COR-L47 (cell line): ENCODE measurements at places on chromosomes 5 and 9.

GRCh38 chr9:96883922-96884321, 29.6 kb upstream of the ZNF782 start:
- no peak for DNase-seq

GRCh38 chr5:80238778-80239679, 16.8 kb downstream of the SERINC5 start:
- peak; percentile 80 for DNase-seq

GRCh38 chr5:110460837-110461236, 265.6 kb downstream of the TMEM232 start:
- DNase-seq: no peak

DNA sequence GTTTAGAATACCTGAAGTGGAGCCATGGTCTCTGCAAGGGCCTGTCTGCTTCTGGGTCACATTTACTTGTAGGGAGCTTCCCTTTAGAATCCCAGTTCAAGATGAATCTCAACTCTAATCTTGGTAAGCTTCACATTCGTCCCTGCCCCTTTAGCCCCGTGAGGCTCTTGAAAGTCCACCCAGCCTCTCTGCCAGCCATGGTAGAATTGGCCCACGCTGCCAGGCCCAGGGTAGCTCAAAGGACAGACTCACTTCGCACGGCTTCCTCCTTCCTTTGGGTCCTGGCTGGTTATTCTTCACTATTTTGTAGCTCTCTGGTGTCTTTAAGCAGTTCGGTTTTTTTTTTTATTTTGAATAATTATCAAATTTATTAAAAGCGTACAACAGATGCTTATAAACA, 28.6 kb upstream of the NKX2-5 start:
- no peak for DNase-seq

DNA sequence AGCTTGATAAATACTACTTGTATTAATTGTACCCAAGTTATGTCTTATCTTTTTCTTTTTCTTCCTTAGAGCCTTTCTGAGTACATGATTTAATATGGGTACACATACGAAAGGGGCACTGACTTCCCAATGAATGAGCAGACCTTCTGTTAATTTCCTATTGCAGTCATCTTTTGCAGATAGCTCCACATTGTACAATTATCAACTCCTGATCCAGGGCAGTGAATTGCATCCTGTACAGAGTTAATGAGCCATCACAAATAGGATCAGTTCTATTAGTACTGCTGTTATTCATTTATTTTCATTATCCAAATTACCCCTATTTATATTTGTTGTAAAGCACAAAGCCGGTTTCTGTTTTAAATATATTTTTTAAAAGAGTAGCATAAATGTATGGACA, 105.6 kb downstream of the ADAMTSL1 start:
- DNase-seq: no peak

DNA sequence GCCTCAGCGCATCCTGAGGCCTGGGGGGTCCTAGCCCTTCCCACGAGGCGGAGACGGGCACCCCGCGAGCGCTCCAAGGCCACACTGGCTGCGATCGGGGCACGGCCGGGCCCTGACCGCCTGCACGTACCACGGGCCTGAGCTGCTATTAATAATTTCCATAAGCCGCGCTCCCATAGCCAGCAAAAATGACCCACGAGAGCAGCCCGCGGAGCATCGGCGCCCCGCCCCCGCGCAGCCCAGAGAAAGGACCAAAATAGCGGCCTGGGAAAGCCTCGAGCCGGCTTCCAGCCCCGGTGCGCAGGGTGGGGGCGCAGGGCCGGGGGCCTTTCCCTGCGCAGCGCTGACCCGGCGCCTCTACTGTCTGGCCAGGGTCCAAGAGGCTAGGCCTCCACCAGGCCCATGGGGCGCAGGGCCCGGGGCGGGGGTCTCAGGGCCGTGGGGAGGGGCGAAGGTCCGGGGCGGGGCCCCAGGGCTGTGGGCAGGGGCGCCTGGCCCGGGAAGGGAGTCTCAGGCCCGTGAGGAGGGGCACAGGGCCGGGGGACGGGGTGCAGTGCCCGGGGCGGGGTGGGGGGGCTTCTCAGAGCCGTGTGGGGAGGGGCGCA, 54.4 kb downstream of the EXD3 start:
- DNase-seq: no peak

GRCh38 chr5:179620703-179621350, 2.6 kb downstream of the HNRNPH1 start:
- DNase-seq: no peak

DNA sequence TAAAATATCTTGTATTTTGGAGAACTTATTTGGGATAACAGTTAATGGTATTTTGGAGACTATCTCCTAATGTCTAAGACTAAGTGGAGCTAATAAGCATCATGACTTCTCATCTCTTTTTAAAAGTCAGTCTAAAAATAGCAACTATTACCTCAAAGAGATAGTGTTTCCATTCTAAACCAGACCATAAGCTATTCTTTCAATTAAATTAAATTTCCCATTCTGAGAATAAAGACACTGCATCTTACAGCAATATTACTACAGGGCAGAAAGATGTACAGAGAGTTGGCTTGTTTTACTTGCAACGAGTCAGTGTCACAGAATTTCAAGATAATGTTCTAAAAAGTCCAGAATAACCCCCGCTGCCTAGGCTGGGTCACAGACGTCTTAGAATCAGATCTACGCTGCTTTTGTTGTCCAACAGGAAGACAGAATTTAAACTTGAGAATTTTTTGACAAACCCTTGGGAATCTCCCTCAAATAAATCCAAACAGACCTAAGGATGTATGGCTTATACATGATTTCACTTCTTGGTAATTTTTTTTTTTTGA, 98.9 kb downstream of the USP20 start:
- no peak for DNase-seq

DNA sequence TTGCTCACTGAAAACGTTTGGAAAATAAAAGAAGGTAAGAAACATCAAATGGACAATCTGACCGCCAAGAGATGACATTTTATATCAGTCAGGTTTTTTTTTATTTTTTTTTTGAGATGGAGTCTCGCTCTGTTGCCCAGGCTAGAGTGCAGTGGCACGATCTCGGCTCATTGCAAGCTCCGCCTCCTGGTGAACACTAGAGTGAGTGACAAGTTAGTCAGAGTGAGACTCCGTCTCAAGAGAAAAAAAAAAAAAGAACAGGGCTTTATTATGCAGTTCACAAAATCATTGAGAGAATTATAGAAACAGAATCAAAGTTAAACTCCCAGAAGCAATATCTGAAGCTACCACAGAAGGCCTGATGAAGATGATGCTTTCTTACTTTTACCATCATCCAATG, 70.1 kb downstream of the DTWD2 start:
- no peak for DNase-seq

GRCh38 chr5:17330386-17330785, 113.0 kb downstream of the BASP1 start:
- no peak for DNase-seq

DNA sequence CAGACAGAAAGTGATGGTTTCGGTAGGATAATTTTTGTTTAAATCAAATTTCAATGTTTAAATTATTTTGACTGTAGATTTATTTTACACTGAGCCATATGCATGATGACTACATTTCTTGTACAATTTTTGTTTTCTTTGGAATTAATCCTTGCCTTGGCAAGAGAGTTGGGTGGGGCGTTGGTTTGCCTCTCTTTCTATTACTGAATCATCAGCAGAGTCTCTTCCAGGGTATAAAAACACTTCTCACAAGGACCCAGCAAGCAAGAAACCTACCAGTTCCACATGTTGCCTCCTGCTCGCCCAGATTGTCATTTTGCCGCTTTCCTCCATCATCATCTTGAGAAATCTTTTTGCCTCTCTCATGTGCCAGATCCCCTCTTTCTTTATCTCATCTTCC, 455.0 kb upstream of the DMAC1 start:
- DNase-seq: no peak

DNA sequence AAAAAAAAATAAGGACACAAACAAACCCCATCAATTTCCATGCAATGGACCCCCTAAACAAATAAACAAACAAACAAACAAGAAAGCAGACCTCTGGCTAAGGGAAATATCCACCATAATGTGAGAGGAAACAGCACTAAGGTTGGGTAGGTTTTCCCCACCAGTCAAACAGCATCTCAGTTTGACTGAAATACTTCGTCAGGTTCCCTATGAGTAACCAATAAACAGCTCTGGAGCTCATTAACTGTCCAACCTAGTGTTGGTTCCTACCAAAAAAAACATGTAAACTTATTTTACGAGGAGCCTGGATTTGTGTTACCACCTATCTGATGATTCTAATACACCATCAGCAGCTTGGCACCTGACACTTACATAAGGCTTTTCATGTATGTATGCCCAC, 198.5 kb upstream of the TARS1 start:
- no peak for DNase-seq

DNA sequence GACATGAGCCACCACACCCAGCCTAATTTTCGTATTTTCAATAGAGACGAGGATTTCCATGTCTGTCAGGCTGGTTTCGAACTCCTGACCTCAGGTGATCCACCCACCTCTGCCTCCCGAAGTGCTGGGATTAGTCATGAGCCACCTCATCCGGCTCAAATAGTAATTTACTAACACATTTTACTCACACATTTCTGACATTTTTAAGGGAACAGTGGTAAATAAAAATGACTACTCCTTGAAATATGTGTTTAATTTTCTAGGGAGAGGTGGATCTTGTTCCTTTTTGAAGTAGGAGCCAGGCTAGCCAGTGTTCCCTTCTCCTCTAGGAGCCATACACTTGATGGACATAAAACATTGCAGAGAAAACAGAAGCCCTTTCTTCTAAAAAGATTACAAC, 55.2 kb upstream of the ERBIN start:
- no peak for DNase-seq

DNA sequence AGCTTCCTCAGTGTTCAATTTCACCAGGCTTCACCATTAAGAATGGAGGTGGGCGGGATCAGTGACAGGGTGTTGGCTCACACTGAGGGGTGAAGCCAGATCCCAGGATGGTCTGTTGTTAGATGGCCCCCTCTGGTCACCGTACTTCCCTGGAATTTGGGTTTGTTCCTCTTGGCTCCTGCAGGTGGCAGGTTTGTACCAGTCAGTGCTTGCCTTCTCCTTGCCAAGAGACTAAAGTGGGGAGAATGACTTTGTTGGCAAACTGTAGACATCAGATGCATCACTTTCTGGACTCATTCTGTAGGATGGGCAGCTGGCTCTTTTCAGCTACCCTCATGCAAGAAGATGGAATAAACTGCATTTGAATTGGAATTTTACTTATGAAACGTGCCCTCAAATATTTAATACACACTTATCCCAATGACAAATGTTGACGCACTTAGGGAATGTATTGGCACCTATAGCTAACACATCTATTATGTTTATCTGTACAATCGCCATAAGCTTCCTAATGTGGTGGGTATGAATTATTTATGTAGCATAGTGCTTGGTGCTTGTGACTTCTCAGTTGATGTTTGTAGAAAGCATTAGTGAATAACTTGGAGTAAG, 31.4 kb upstream of the ANKRD55 start:
- DNase-seq: peak; percentile 53

- DNase-seq: no peak
Measured at GRCh38 chr9:8450810-8451545, 651.4 kb upstream of the DMAC1 start.

GRCh38 chr5:157571357-157571827, 4.2 kb downstream of the ADAM19 start:
- DNase-seq: no peak

DNA sequence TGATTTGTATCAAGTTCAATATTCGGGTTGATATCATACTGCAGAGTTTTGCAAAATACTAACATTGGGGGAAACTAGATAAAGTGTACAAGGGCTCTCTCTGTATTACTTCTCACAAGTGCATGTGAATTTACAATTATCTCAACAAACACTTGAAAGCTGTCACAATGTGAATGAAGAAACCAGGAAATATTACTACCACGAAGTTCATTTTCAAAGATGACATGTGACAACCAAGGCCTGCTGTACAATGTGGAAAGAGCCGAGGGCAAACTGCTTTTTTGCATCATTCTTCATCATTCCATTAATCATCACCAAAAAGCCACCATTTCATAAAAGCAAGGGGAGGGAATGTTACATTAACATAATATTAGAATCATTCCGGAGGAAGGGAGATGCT, 310.0 kb downstream of the GLIS3 start:
- no peak for DNase-seq

GRCh38 chr9:130929571-130930038, 9.4 kb downstream of the FIBCD1 start:
- no peak for DNase-seq

DNA sequence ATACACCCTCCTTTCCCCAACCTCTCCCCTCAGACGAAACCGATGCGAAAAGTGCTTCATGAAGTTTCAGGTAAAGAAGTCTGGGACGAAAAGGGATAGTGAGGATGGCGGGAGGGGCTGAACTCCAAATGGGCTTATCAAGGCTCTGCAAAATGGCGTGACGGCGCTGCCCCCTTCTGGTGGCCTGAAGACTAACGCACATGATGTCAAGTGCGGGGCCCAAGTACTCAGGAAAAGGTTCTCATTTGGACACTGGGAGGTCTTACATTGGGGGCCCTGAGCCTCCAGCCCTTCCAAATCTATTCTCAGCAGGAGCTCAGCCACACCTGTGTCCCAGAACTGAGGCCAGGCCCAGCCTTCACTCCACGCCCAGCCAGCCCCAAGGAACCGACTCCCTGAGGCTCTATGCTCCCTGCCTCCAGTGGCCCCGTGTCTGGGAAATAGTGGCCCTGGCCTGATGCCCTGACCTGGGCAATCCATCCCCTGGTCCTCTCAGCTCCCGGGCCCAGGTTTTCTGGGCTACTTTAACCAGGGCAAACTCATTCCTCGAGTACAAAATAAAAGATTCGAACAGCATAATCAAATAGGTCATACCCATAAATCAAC, 119.9 kb downstream of the KCNIP1 start:
- peak; percentile 44 for DNase-seq

- no peak for DNase-seq
Measured at GRCh38 chr9:93649610-93650261, 73.4 kb downstream of the PHF2 start.

- DNase-seq: no peak
Measured at GRCh38 chr5:58450018-58450417, 9.9 kb downstream of the PLK2 start.

- no peak for DNase-seq
Measured at GRCh38 chr5:106154280-106154716, 1516.4 kb downstream of the EFNA5 start.

- DNase-seq: no peak
Measured at GRCh38 chr5:73437101-73437776, 11.3 kb downstream of the FOXD1 start.

DNA sequence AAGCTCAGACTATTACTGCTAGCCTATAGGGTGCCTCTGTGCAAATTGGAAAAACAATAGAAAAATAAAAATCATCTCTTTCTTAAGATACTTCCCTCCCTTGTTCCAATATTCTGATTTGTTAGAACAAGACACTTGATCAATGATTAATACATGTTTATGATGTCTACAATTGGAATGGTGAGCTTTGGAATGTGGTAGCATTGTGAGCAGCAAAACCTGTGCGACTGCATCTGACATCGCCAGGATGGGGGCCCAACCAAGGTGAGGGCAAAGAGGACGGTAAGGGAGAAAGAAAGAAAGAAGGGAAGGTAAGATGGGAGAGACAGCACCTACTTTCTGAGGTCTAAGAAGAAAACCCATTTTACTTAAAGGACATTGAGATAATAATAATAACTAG, 183.0 kb upstream of the TRIM32 start:
- no peak for DNase-seq
